Stimulated activated CD8-positive, alpha-beta memory T cell treated with anti-CD3 and anti-CD28 coated beads, Interleukin-4, amount 100 ng/mL, for 1 hour (primary cell): ENCODE measurements at places on chromosomes 2 and 18.

GRCh38 chr2:26805241-26805676 is 19.4 kb downstream of the CENPA start:
- DNase-seq = no peak

DNA sequence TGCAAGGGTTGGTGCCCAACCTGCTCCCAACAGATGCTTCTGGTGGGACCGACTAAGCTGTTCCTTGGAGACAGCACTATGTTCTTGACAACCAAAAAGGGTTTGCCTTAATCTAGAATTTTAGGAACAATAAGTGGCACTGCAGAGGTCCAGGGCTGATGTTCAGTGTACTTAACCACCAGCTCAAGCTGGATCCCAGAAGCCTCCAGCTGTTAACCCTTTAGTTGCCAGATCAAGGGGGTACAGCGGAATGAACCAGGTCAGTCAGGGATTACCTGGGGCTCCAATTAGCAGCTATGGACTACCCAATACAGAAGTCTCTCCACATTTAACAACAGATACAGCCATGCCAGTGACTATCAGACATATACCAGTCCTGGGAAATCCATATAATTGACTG is 3.5 kb downstream of the GPR75 start:
- DNase-seq = no peak

GRCh38 chr2:42054714-42055430 is 7.1 kb downstream of the PKDCC start:
- no peak for DNase-seq

GRCh38 chr2:41791523-41791922 is 256.3 kb upstream of the PKDCC start:
- no peak for DNase-seq

DNA sequence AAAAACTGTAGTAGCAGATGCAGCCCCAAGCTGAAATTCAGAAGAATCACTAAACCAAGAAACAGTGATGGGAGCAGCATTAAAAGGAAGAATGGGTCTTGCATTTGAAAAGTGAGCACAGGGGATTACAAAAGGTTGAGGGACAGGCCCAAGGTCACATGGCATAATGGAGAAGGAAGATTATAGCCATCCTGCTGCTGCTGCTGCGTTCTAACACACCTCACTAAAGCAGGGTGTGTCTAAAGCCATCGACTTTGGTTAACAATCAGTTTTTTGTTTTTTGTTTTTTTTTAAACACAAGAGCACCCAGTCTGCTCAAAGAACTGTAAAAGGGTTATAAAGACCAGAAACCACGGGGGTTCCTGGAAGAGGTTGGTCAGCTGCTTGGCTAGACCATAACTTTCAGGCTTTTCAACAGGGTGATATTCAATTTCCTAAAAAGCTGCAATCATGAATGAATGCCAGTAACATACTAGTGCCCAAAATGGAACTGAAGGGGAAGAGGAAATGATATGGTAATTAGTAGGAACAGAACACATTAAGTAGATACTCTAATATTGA is 102.6 kb downstream of the MYO5B start:
- DNase-seq = no peak

- no peak for DNase-seq
Measured at GRCh38 chr2:203988500-203989260, 52.1 kb downstream of the ICOS start.

DNA sequence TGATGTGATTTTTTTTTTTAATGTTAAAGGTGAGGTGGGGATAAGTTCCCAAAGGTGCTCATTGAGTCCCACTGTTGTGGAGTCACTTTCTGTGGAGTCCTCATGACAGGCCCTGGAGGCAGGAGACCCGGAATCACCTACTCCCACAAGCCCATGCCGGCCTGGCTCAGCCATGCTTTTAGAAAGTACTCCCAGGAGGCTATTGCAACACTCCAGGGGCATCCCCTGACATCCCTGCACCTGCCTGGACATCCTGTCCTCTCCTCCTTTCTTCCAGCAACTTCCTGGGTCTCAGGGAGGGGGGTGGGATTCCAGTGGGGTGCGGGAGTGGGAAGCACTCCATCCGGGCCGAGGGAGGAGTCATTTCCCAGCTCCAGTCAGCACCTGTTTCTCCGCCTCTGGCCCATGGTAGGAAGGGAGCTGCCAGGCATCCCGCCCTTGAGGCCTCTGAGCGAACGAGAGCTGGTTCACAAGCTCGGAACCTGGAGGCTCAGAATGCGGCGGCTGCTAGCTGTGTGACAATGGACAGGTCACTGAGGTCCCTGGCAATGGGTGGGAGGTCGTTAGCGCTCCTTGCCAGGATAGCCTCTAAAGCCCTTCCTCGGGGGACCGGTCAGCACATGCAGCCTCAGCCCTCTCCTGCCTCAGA is 163.9 kb upstream of the ID2 start:
- no peak for DNase-seq

DNA sequence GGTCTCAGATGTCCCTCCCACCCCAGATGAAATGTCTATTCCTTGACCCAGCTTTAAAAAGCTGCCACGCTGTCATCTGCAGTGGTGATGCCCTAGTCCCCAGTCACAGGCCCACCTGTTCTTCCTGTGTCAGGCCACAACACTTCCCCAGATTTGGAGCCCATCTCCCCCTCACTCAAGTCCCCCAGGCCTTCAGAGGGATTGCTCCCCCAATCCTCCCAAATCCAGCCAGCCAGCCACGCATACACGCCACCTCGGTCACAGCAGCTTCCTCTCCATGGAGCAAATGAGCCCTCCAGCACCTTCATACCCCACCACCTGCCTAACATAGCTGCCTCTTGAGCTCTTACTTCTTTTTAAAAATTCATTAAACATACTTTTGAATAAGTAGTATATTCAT is 7.8 kb downstream of the ASTL start:
- no peak for DNase-seq

GRCh38 chr2:215190588-215190987 is 52.2 kb upstream of the ABCA12 start:
- DNase-seq = no peak

- DNase-seq = no peak
Measured at GRCh38 chr2:110731064-110731463, 1.3 kb upstream of the ACOXL start.

DNA sequence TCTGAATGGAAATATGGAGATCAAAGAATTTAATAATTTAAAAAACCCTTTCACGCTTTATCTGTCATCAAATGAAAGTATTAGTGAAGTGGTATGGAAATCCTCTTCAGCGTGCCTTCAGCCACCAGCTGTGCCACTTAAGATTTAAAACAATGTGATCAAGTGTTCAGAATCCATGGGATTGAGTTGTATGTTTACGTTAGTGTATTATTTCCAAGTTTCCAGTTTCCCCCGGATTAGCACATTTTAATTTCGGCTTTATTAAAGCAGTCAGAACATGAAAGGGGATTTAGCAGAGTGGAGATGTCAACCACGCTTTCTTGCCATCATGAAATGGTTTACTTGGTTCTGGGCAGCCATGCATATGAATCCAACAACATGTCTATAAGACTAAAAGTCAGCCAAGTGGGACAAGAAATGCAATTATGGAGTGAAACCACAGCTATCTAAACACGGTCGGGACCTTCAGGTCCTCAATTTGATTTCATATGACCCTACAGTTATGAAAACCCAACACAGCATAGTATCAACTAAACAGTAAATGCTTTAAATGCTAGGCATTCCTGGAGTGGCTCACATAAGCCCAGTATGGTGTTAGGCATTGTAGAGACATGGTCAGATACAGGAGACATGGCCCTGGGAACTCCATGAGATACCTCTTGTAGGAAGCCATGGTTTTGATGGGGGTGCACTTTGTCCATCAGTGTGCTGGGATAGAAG is 224.9 kb upstream of the EPAS1 start:
- DNase-seq = no peak

DNA sequence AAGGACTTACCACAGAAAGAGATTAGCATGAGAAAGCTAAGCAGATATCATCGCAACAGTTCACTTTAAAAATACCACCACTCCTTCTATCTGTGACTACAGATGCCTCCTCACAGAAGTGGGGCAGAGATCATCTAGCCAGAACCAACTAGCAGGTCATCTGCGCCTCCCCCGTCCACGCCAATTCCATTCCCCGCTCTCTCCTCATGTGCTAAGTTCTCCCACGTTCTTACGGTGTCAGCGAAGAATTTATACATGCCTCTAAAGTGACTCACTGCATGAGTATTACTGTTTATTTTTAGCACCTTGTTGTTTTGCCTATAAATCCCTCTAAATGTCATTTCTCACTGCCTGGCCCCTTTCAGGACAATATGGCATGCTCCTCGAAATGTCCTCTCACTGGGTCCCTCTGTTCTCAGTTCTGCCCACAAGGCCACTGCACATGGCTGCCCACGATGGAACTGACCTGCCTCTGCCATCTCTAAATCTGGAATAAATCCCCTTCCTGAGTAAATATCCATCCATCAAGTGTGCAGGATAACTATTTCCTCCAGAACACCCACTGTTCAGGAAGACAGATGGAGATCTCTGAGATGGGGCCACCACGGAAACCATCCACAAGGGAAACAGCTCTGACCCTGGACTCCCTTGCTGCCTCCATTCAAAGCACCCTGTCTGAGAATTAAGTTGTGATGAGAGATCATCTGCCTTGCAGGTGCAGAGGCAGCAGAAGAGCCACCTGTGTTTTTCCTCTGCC is 137.7 kb downstream of the IRS1 start:
- no peak for DNase-seq
